ENCODE measurements at places on chromosomes 12 and 14.

- no peak for DNase-seq
Measured at GRCh38 chr14:104169699-104170479, 31.5 kb downstream of the KIF26A start.

GRCh38 chr12:45670346-45671065 is 59.0 kb upstream of the ARID2 start:
- DNase-seq: no peak

DNA sequence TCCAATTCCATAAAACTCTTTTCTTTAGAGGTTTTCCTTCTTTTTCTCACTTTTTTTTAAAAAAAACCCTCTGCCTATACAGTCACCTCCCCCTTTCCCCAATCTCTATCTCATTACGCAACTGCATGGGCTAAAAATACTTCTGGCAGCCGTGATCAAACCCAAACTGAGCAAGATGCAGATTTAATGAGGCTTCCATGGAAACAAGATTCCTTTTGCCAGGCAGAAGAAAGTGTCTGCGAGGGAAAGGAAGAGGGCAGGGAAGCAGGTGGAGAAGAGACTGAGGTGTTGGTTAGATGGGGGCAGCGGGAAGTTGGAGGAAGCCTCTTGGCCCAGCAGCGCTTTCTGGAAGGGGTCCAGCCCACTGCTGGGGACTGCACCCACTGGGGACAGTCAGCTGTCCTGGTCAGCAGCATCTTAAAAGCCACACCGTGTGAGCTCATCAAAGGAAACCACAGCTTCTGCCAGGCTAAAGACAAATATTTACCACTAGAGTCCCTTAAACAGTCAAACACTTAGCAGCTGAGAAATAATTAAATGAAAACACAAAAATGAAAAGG is 90.4 kb downstream of the SLC8A3 start:
- DNase-seq: no peak

DNA sequence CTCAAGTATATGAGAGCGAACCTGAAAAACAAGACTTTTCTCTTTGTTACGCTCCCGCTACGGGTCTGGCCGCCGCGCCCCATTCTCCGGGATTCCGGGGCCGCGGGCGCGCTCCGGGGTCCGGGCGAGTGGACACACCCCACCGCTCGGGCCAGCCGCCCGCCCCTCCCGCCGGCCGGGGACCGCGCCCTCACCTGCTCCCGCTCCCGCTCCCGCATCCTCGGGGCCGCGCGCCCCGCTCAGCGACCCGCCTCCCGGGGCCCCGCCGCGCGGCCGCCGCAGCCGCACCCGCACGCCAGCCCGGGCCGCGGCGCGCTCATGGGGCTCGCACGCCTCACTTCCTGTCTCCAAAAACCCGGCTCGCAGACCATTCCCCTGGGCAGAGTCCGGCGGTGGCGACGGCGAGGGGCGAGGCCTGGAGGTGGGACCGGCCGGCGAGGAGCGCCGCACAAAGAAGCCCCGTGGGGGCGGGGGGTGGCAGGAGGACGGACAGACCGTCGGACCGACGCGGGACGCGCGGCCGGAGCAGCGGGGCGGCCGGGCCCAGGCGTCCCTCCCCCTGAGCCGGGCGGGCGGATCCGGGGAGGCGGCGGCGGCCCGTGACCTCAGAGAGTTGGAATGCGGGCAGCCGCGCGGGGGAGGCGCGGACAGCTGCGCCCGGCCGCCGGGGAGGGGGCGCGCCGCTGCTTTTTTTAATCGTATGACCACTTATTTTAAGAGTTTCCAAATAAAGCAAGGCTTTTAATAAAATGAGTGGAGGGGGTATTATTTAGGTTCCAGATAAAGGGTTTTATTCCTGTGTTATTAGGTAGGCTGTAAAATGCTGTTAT is at the start of gene PTPN21:
Gene PTPN21 (minus strand): TSS at position 551 of the 830 bp plus-strand sequence. CDS start 4,590 bp downstream, outside the sequence.
- DNase-seq: no peak

DNA sequence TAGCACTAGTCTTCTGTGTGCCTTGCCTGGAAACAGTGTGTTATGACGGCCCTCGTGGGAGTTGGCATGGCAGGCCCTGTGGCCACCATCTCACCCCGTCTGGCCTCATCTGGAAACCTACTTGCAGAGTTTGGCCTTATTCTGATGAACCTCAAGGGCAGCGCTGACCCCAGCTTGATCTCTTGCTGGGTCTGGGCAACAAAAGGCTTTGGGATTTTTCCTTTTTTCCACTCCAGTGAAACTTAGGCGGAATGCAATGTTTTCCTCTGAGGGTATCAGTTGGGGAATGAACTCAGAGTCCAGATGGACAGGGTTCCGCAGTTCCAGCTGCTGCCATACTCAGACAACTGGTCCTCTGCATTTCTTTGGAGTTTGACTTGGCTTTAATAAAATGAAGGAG is 15.9 kb downstream of the CACNA1C start:
- no peak for DNase-seq

All from non-pigmented ciliary epithelial cell (primary cell).